ENCODE measurements at places on chromosomes 16 and 17.

GRCh38 chr16:11627822-11628457, 40.3 kb upstream of the SNN start:
- DNase-seq: no peak

GRCh38 chr17:50191359-50192143, 9.9 kb downstream of the COL1A1 start:
- no peak for DNase-seq

DNA sequence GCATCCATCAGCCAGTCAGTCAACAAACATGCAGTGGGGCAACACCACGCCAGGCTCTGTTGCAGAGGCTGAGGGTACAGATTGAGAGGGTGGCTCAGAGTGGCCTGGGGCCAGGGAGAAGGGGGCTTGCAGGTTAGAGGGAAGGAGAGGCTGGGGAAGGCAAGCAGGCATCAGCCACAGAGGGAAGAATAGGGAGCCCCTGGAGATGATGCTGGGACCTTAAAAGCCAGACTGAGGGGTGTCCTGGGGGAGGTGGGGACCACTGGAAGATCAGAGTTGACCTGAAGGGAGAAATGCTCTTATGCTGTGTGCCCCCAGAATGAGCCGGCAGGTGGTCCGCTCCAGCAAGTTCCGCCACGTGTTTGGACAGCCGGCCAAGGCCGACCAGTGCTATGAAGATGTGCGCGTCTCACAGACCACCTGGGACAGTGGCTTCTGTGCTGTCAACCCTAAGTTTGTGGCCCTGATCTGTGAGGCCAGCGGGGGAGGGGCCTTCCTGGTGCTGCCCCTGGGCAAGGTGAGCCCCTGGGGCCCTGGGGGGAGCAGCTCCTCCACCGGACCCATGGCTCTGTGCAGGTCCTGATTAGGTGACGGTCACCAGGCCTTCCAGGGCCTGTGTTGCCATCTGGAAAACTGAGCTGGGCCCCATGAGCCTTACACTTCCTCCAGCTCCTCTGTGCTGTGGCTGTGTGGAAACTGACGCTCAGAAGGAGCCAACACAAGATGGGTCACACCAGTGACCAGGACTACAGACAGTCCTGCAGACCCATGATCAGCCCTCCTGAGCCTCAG, 1.7 kb downstream of the CORO1A start:
- no peak for DNase-seq

DNA sequence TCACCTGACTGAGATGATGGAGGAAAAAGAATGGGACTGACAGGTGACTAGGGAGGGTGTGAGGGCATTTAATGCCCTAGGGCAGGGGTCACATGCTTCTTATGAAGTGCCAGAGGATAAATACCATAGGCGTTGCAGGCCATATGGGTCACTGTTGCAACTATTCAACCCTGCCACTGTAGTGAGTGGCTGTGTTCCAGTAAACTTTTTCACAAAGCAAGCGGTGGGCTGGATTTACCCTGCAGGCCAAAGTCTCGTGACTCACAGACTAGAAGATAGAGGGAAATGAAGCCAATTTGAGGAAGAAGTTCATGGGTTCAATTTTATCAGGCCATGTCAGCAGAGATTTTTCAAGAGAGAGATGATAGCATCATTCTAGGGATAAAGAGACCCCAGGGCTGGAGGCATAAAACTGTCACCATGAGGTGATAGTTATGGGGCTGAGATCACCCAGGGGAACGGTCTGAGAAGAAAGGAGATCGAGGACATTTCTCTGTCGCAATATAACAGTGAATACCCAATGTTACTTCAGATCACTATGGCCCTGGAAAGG, 8.6 kb downstream of the ARHGAP17 start:
- no peak for DNase-seq

- no peak for DNase-seq
These were observed 35.2 kb downstream of the CIBAR2 start for GRCh38 chr16:85077039-85077438.

DNA sequence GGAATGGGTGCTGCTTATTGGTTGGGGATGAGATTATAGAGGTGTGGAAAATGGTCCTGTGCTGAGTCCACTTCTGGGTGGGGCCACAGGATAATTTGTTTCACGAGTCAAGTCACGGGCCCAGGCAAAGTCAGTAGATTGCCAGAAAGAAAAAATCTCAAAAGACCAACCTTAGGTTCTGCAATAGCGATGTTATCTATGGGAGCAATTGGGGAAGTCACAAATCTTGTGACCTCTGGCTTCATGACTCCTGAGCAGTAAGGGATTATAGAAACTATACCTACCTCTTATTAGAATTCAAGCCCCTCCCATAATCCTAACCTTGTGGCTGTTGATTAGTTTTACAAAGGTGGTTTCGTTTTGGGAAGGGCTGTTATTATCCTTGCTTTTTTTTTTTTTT, 31.4 kb downstream of the WWP2 start:
- DNase-seq: no peak

- DNase-seq: no peak
These were observed 82.4 kb downstream of the ANKRD11 start for GRCh38 chr16:89407925-89408300.

DNA sequence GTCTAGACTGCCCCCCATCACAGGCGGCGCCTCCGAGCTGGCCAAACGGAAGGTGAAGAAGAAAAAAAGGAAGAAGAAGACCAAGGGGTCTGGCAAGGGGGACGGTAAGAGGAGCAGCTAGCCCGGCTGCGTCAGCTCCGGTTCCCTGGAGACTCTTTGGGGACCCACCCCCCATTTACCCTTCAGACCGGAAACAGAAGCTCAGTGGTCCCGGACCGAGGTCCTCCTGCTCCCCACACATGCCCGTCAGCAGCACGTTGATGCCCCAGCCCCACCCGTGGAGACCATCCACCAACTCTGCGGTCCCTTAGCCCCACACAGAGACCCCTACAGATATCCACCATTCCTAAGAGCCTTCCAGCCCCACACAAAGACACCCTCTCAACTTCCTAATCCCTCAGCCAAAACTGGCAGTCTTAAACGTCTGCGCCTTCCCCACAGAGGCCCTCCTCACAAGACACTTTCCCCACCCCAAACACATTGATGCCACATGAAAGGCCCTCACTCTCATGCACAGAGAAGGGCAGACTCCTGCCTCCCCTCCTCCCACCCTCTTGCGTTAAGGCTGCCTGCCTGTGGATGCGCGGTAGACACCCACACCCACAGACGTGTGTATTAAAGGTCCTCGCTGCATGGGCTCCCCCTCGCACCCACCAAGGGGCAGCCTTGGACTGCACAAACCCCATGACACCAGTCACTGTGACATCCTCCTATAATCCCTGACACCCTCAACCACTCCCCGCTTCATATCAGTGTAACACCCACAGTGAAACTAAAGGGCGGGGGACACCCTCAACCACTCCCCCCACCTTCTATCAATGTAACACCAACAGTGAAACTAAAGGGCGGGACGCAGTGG, 58.2 kb upstream of the RPH3AL start:
- peak; percentile 52 for DNase-seq

- no peak for DNase-seq
These were observed 183.8 kb upstream of the SOX9 start for GRCh38 chr17:71936977-71937376.

DNA sequence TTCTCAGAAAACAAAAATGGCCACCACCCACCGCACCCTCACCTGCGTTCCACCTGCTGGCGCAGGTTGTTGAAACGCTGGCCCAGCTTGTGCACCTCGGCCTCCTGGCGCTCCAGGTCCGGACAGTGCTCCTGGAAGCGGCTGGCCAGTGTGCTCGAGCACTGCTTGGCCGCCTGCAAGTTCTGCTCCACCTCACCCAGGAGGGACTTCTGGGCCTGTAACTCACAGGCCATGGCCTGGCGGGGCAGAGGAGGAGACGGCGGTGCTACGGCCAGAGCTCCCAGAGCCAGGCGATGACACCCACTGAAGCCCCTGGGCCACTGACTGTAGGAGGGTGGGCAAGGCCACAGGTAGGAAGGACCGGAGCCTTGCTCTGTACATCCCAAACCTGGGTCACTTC, 43.4 kb downstream of the UBN1 start:
- DNase-seq: no peak

- no peak for DNase-seq
These were observed 65.7 kb downstream of the MAP2K6 start for GRCh38 chr17:69480245-69480644.

DNA sequence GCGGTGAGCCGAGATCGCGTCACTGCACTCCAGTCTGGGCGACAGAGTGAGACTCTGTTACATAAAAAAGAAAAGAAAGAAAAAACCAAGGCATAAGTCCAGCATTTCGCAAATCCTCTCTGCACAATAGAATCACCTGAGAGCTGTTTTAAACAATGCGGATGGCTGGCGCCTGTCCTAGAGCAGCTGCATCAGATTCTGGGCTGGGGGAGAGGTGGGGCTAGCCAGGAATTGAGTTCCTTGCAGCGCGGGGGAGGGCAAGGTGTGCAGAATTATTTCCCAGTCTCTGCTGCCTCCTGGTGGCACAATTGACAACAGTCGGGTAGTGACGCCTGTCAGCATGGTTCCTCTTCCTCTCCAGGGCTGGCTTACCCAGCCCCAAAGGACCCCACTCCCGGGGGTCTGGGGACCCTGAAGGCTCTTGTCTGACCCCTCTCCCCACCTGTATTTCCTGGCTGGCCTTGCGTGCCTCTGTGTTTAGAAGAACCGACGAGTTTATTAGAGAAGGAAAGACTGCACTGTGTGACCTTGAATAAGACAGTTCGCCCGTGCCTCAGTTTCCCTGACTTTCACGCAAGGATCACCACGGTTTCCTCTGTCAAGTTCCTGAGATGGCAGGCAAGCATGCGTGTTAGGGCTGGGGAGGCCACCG, 41.1 kb upstream of the PLCG2 start:
- peak; percentile 73 for DNase-seq

- DNase-seq: peak; percentile 9
These were observed 55.3 kb downstream of the SKAP1 start for GRCh38 chr17:48374650-48375230.

DNA sequence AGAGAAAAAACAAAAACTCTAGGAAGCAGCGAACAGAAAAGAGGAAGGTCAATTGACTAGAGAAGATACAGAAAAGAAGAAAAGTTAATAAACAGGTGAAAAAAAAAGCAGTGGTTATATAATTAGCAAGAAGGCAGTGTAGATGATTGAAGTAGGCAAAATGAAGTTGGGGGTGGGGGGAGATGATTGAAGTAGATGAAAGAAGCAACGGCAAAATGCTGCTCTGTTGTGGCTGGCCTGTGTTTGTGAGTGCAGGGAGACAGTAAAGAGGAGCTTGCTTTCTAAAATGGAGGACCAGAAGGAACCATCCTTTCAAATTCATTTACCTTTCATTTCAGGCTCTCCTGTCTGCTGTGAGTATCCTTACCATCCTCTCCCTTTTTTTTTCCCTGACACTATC, 3.6 kb downstream of the EVI2B start:
- no peak for DNase-seq

DNA sequence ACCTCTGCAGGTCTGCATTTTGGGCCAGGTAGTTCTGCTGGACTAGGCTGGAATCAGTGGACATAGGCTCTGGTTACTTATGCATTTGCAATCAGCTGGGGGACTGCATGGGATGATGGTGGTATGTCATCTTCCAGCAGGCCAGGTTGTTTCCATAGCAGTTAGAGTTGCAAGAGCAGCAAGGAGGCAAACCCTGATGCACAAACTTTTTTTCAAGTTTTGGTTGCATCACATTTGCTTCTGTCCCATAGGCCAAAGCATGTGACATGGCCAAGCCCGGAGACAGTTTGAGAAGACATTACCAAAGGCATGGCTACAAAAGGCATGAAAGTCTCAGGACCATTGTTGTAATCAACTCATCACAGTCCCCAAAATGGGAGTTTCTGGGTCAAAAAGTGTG, 58.2 kb downstream of the PRKCB start:
- DNase-seq: no peak

DNA sequence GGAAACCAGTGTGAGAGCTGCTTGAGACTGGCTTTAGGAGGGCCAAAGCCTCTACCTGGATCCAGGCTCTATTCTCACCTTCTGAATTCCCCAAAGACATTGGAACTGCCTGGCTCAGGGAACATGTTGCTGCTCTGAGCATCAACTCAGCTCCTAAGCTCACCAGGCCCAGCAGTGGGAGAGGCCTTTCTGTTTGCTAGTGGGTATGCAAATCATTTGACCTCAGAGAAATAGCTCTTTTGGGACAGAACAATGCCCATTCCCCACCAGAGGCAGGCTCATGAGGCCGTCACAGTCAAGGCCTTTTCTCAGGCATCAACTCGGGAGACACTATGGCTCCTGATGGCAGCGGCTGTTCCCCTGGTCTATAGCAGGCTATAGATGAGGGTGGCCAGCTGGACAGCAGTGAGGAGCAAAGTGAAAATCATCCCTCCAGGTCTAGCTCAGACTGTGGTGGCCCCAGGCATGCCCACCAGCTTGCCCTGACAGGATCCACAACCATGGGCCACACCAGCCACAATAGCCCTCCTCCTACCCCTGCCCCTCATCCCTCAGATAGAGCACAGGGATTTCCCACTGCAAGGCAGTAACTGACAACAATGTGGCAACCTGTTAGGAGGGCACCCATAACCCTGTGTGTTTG, 30.4 kb upstream of the GFOD2 start:
- no peak for DNase-seq

- DNase-seq: no peak
These were observed 8.0 kb upstream of the UNK start for GRCh38 chr17:75776386-75777295.

GRCh38 chr17:73588301-73588846, 55.9 kb downstream of the SDK2 start:
- no peak for DNase-seq

DNA sequence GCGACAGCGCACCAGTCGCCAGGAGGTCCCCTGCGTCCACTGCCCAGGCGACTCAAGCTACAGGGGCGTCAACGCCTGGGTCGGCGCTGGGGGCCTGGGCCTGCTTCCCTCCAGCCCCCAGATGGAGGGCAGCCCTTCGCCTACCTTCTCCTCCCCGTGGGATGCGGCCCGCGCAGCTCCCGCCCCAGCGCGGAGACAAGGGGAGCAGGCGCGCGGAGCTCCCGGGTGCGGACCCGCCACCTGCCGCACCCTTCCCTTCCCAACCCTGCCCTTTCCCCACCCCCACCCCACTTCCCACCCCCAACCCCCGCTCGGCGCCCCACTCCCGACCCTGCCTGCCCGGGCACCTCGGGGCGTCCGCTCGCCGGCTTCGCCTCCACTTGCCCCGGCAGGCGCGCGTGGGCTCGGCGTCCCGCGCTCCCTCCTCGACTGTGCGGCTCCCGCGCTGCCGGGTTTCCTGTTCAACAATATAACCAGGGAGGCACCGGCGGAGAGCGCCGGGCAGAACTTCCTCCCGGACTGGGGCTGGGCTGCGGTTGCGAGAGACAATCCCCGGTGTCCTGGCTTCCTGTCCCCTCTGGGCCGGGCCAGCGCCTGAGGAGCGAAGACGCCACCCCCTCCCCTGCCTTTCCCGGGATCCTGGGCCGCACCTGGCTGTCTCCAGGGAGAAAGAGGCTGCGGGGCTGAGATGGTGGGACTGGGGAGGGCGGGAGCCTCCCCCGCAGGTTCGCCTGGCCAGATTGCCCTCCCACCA, at the start of gene ARHGAP27:
ARHGAP27 (minus strand) TSS at position 466 of the 754 bp plus-strand sequence. CDS start 2,591 bp downstream, outside the sequence.
- DNase-seq: peak; percentile 76

DNA sequence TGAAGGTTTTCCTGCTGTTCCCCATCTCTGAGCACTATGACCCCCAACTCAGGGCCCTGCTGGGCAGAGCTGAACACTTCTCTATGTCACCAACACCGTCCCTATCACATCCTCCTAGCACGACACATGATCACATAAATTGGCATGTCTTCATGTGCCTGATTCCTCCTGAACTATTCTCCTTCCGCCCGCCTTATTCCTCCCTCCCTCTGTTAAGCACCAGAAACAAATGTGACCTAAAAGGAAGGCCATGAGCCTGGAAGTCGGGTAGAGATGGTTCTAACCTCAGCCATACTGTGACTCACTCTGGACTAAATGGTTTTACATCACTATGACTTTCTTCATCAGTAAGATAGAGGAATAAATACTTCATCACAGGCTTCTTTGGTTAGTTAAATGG, 80.8 kb upstream of the DYNLRB2 start:
- no peak for DNase-seq

- DNase-seq: no peak
These were observed 7.0 kb upstream of the KANSL1 start for GRCh38 chr17:46200197-46200596.

All from H1 (cell line).